ENCODE measurements at places on chromosomes 7 and 10.
A peak's percentile ranks its signal among the peaks of the same experiment; 100 is the strongest.

DNA sequence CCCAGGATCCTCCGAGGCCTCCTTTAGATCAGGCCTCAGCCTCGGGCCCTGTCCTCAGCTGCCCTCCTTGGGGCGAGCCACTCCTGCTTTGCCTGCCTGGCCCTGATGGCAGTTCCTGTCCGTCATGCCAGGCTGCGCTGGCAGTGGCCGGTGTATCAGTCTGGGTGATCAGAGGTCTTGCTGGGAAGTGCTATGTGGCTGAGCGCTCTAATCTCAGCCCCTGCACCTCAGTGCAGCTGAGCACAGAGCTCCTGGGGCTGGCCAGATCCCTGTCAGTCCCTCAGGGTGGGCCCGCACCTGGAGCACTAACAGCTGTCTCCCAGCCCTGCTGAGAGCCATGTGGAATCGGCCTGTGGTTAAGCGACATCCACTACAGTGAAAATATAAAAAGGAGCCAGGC is 14.8 kb upstream of the CFAP46 start:
- no peak for DNase-seq

DNA sequence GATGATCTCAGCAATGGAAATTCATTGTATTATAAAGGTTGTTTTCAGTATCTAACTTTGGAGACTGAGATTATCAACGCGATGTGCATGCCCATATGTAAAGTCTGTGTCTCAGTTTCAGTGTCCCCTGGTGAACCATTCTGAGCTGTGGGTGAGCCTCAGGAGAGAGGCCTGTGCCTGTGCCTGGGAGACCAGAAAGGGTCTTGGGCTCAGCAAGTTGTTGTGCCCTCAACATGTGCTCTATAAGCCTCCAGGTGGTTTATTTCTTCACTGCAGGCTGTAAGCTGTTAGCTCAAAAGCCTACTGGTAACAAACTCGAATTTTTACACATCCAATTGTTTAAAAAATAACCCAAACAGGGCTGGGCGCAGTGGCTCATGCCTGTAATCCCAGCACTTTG is 151.9 kb downstream of the PKD1L1 start:
- DNase-seq: no peak

DNA sequence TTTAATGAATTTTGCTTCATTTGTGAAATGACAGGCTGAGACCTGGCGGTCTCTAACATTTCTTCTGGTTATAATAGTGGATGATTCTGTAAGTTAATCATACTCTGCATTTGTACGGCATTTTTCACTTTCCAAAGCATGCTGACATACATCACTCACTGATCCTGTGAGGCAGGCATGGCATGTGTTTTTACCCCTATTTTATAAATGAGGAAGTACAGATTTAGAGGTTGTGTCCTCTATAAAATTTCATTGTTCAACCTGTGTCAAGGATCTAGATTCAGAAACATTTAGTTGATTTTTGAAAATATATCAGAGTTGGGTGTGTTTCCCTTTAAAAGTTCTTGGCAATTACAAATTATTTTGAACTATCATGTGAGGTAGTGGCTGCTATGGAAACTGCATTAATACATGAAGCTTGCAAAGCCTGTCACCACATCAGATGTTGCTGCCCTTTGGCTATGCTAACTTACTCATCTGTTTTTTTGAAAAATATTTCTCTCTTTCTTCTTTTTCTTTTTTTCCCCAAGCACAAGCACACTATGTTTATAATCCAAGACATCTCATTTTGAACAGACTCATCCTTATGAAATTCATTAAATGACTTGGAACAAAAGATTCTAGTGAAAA is 172.7 kb downstream of the GNAI1 start:
- no peak for DNase-seq

DNA sequence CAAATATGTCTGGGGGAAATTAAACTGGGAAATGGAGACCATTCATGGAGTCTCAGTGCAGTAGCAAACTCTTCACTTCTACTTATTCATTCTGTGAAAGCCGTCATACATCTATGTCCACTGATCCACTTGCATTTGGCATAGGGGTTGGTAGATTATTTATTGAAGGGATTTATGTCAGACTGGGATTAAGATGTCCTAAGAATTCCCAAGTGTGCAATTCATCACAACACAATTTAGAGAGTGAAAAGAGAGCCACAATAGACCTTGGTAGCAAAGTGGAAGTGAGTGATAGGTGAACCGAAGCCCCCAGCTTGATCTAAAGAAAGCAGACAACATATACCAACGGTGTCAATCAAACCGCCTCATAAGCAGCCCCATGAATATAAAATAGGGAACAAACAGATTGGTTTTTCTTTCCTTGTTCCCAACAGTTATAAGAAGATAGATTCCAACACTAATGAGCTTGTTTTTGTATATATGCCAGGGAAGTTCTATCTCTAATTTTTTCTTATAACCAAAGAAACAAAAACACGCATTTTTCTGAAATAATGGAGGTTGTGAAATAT is 234.3 kb downstream of the CACNA2D1 start:
- DNase-seq: peak; percentile 15

- DNase-seq: no peak
Observed at GRCh38 chr10:46014683-46015405, 15.6 kb downstream of the NCOA4 start.

DNA sequence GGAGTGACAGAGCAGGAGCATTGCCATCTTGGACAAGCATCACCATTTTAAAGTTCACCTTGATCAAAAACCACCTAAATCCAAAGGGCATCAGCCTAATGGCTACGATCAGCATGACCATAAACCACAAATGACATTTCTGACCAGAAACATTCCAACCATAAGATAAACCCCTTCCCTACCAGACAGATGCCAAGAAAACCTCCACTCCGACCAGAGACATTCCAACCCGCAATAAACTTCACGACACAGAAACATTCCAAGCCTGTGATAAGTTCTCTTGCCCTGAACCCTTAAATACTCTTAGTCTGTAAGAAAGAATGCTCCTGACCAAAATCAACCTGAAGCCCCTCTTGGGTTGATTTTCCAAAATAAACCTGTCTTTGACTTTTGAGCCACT is 606.9 kb downstream of the POM121L12 start:
- no peak for DNase-seq

DNA sequence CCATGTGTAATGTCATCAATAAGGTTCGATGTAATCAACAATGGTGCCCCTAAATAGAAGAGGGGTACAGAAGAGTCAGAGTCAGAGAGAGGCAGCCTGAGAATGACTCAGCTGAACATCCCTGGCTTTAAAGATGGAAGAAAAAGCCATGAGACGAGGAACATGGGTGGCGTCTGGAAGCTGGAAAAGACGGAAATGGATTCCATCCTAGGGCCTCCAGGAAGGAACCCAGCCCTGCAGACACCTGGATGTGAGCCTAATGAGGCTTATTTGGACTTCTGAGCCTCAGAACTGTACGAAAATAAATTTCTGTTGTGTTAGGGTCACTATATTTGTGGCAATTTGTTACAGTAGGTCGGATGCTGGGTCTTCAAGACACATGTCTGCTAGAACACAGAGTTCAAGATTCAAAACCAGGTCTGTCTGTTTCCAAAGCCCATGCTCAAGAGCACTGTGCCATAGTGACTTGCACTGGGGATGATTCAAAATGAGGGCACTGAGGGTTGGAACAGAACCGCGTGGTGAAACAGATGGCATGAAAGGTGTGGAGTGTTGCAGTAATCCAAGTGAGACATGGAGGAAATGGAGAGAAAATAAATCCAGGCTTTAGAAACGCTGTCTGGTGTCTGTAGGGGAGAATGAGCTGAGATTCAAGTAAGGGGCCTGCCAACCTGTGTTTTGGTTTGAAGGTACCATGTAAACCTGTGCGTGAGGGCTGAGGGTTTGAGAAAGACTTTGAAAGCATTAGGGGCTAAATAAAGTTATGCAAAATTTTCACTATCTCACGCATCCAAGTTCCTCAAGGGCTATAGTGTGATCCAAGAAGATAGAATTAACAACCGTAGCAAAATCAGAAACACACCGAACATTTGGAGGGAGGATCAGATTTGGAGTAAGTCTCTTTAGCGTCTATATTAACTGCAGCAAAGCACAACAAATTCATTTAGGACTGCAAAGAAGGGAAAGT is 849.1 kb upstream of the AUTS2 start:
- DNase-seq: no peak

DNA sequence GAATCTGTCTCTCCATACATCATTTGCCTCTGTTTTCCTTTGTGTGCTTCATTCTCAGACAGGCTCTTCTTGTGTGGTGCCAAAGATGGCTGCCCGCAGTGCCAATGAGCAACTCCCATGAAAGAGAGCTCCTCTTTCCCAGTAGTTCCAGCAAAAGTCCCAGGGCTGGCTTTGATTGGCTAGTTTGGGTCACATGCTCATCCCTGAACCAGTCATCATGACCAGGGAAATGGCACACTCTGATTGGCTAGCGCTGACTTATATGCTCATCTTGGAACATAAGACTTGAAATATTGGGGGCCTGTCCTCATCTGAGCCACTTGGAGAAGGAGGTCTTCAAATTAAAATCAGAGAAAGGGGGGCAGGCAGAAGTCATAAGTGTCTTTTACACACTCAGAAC is 112.7 kb downstream of the CDH23 start:
- no peak for DNase-seq

GRCh38 chr10:116307455-116307854 is 16.8 kb upstream of the CCDC172 start:
- no peak for DNase-seq

DNA sequence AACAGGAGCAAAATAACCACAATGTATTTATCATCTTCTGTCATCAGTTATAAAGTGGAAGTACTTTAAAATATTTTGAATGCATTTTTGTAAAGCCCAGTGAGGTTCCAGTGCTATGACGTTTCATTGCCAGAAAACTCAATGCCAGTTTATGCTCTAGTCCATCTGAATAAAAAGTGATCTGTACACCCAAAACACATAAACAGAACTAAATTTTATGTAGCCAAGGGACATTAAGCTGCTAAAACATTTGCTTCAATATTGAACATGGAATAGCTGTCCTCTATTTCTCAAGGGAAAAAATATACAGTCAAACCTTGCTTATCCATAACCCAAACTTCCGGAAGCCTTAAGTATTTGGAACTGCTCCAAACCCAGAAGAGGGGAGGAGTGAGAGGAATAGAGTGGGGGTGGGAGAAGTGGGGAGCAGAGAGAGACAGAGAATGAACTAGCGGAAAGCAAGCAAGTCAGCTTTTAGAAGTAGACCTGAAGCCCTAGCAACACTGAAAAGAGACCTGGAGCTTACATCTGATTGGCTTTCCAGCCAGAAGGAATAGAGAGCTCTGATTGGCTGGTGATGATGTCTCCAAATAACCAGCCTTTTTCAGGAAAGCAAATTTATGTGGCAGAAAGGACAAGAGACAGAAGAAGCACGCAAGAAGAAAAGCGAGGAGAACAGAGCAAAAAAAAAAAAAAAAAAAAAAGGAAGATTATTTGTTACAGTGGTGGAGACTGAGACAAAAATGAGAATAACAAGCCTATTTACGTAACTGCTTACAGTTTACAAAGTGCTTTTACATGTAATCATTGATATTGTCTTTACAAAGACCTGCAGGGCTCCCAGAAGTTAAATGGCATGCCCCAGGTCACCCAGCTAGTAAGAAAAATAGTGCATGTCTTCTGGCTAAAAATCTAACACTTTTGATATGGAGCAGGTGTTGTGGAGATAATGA is 196.0 kb downstream of the RNLS start:
- DNase-seq: peak; percentile 70

- DNase-seq: no peak
Observed at GRCh38 chr10:92342796-92343195, 51.8 kb downstream of the MARCHF5 start.

DNA sequence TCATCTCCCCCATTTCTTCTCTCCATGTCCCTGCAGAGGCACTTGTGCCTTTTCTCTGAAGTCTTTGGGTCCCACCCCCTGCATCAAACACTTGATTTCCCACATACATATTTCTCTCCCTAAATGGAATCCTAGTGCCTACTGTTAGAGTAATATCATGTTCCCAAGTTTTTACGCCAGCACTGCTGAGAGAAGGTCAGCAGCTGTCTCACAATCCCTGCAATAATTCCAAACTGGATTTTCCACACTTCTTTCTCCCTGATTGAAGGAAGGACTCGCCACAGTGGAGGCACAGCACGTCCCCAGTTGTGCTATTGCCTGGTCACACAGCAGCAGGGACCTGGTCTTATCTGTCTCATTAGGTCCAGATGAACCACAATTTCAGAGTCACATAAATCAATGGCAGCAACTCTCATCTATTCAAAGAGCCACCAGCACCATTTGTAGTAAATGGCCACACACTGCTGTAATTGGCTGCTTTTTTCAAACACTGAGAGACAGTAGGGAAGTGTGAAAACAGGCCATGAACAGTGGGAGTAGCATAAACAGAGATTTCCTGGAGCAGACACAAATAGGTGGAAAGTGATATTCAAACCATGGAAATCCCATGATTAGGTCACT is 605.5 kb downstream of the XPNPEP1 start:
- DNase-seq: no peak

- no peak for DNase-seq
Observed at GRCh38 chr7:116443101-116443523, 56.4 kb upstream of the CAV2 start.

- no peak for DNase-seq
Observed at GRCh38 chr10:75234683-75235374, 928 bp downstream of the COMTD1 start.

GRCh38 chr10:49281461-49281860 is 17.5 kb upstream of the C10orf71 start:
- peak; percentile 27 for DNase-seq

DNA sequence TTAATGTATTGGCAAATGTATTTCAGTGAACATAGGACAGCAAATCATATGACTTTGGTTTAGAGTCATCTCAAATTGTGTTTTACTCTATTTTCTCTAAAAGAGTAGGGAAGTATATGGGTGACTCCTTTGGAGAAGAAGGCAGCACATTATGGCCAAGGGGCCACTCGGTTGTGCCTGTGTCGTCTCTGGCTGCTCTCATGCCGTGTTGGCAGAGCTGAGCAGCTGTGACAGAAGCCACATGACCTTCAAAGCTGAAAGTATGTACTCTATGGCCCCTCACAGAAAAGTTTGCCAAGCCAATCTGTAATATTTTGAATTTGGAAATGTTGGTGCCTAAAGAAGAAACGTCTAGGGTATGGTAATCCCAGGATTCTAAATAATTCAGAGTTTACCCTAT is 47.5 kb downstream of the TASOR2 start:
- DNase-seq: no peak

- no peak for DNase-seq
Observed at GRCh38 chr10:36171953-36172940, 530.2 kb upstream of the FZD8 start.

- no peak for DNase-seq
Observed at GRCh38 chr10:49534670-49535381, 4.1 kb downstream of the ERCC6 start.

- no peak for DNase-seq
Observed at GRCh38 chr7:155880721-155881120, 68.5 kb upstream of the SHH start.

GRCh38 chr7:81138870-81139269 is 220.0 kb upstream of the SEMA3C start:
- no peak for DNase-seq

- no peak for DNase-seq
Observed at GRCh38 chr10:130957423-130957822, 354.1 kb downstream of the TCERG1L start.

DNA sequence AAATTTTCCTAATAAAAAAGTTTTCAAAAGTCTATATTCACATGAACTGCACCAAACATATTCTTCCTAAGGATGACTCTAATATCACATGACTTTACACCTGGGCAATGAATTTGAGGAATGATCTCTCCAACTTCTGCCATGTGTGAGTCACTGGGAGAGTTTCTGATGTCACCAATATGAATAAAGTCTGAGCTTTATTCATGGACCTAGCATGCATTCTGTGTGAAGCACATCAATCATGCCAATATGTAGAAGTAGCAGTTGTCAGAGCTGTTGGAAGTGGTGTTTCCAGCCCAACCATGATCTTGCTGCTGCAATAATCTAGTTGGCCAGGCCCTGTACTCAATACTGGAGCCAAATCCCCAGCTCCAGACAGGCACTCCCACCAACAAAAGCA is 91.7 kb upstream of the IFRD1 start:
- no peak for DNase-seq

All from HEK293T (cell line).